ENCODE measurements at places on chromosomes 5 and 9.
A peak's percentile ranks its signal among the peaks of the same experiment; 100 is the strongest.

- no peak for DNase-seq
These were observed 18.8 kb upstream of the RPS23 start for GRCh38 chr5:82296929-82297328.

DNA sequence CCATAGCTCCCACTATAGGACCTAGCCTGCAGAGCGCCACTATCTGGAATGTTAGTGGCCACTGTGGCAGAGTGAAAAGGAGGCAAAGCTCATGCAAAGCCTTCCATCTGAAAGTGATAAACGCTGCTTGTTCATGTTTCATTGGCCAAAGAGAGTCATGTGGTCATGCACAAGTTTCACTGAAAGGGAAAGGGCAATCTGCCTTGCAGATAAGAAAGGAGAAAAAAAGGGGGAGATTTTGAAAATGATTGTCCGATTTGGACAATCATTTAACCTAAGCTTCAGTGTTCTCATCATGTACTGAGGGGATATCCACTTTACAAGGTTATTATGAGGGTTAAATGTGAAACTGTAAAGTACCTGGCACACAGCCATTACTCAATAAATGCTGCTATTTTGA is 9.0 kb upstream of the MOB3B start:
- no peak for DNase-seq

DNA sequence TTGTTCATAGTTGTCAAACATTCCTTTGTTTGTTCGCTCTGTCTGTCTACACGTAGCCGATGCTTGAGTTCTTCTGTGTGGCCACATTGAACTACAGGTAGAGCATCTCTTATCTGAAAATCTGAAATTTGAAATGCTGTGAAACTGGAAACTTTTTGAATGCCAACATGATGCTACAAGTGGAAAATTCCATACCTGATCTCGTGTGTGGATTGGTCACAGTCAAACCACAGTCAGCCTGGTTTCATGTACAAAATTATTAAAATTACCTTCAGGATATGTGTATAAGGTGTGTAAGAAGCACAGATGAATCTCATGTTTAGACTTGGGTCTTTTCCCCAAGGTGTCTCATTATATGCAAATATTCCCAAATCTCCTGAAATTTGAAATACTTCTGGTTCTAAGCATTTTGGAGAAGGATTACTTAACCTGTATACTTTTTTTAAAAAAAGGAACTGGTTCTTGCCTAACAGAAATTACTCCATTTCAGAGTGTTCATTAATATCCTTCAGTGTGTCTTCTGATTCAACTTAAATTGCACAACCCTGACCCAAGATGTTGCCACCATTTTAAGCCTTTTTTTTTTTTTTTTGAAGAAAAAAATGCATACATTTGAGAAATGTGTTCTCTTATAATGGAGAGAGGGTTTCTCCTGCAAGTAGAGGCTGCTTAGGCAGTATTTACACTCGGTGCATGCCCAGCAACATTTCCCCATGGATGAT is 254.3 kb downstream of the MAST4 start:
- no peak for DNase-seq

GRCh38 chr9:132183134-132183533 is 21.3 kb downstream of the NTNG2 start:
- no peak for DNase-seq

GRCh38 chr9:134064711-134065110 is 3.1 kb downstream of the BRD3 start:
- DNase-seq: no peak

DNA sequence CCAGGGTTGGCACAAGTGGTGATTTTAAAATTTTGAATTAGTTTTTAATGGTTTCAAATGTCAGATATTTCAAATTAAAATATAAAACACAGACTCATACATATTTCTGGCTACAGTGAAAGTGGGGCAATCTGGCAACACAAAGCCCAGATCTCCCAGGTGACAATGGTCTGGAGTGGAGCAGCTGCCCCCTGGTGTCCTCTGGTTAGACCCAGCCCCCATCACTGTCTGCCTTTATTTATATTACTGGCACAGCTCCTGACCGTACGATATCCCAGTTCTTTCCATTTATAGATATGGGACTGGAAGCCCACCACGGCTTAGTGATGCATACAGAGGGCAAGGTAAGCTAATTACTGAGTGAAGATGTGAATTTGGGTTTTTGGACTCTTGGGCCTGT is 37.3 kb downstream of the MACIR start:
- no peak for DNase-seq

DNA sequence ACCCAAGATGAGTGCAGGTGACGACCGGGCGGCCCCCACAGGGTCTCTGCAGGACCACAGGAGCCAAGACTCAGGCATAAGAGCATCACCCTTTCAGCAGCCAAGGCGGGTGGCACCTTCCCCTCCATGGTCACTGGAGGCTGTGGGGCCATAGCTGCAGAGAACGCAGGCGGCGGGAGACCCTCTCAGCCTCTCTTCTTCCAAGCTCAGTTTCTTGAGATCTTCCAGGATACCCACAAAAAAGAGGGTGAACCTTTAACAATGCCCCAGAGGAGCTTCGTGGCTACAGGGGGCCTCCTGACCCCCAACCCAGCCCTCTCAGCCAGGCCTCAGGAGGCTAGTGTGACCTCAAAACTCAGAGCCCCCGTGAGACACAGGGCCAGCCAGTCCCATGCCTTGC is 5.8 kb upstream of the TBC1D9B start:
- DNase-seq: no peak

DNA sequence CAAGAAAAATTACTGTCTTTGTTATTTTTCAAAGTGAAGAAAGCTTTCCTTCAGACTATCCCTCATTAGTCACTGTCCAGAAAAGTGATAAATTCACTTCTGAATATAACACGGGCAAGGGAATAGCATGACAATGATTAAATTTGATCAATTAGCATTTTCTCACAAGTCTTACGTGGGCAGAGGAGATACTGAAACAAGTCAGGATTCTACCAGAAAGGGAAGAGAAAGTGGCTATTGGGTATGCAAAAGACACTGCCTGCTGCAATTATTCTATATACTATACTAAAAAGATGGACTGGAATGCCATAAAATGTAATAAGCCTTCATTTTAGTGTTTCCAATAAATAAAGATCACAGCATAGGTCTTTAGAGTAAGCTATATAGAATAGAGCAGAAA is 7.4 kb downstream of the COX7C start:
- DNase-seq: no peak

DNA sequence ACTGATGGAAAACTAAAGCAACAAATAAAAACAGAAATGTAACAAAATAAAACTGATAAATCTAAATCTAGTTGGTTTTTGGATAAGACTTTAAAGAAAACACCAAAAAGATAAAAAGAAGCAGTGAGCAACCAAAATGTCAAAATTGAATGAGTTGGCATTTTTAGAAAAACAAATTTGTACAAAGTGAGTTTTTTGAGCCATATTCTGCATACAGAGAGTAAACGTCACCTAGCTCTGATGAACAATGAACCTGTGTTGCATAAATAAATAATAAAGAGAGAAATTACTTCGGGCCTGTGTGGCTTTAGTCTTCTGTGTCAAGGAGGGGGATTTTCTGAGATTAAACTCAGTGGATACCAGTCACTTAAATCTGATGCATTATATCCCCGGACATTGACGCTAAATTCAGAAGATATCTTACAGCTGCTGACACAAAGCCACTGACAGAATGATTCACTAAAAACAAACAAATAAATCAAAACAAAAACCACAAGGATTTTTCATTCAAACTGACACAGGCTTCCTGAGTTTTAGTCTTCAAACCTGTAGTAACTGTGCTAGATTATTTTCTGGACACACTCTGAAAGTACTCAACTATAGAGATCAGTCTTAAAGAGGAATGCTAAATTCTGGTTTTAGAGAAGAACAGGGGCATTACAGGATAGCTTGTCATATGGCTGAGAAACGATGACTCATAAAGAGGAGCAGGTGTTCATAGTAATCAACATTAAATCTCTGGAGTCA is 403.5 kb upstream of the ST8SIA4 start:
- DNase-seq: no peak

- DNase-seq: no peak
These were observed 20.9 kb downstream of the SEMA5A start for GRCh38 chr5:9524941-9525340.

- peak; percentile 87 for DNase-seq
These were observed 2.0 kb downstream of the S100Z start for GRCh38 chr5:76851728-76852369.

DNA sequence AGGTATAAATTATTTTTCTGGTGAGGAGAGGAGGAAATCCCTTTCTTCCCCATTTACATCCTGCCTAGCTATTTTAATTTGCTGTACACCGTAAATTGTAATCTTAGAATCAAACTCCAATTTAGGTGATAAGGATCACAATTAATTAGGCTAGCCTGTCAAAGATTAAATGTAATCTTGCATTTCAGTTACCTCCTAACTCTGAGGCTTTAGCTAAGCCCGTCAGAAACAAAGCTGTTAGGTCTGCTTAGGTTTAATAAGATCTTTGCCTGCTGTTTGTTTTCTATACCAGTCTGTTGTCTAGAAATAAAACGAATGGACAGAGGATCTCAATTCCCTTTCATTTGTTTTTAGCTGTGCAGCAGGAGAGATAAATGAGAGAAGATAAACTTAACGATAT is 51.5 kb downstream of the PIK3R1 start:
- no peak for DNase-seq

DNA sequence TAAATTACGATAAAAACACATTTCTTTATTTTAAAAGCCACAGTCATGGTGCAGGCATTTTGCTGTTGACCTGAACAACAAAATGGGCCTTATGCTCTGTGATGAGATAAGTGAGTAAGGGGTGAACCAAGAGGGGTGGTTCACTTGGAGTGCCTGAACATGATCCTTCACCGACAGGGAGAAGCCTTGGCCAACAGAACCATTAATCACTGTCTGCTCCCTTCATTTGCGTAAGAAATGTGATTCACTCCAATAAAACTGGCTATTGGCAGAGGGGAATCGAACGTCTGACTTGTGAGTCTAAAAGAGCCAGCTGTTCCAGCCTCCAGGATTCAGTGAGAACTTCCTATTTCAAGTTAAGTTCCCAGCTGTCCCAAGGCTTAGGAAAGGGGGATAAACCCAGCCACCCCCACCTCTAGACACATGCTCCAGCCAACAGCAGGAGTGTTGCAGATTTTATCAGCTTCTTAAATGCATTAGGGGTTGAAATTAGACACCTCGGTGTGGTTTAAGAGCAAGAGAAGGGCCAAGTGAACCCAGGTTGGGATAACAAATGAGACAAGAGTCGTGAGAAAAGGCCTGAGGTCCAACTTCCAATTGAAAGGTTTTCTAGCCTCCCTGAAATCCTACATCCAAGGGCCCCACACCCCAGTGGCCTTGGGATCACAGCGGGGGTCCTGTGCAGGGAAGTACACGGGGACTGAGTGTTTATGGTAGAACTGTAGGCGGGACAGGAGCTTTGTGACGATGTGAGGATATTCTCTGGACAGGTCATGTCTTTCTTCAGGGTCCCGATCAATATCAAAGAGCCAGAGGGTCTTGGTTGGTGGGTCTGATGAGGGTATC is 131.4 kb upstream of the LHFPL2 start:
- DNase-seq: no peak

- DNase-seq: no peak
These were observed 305.3 kb downstream of the PRR16 start for GRCh38 chr5:120769312-120769872.

DNA sequence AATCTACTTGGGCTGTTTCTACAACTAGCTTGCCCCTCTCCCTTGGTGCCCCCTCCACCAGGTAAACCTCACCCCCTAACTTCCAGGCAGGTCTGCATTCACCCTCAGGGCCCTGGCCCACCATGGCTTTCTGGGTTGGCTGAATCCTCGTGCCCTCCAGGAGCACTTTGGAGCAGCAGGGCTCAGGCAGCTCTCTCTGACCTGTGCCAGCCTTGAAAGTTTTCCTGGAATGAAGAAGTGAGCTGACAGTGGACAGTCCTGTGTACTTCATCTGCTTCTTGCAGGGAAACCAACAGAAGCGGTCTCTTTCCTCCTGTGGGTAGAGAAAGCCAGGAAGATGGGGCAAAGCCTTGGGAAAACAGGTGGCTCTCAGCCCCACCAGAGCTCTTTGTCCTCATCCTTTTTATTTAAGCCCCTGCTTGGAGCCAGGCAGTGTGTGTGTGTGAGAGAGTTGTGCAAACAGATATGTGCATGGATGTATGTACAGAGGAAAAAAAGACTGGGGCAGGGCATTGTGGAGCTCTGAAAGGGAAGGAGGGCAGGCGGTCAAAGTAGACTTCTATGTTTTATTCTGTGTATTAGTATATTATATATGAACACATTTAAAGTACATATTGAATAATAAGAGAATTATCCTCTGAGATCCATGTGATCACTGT is 62.3 kb upstream of the SPRY4 start:
- no peak for DNase-seq

DNA sequence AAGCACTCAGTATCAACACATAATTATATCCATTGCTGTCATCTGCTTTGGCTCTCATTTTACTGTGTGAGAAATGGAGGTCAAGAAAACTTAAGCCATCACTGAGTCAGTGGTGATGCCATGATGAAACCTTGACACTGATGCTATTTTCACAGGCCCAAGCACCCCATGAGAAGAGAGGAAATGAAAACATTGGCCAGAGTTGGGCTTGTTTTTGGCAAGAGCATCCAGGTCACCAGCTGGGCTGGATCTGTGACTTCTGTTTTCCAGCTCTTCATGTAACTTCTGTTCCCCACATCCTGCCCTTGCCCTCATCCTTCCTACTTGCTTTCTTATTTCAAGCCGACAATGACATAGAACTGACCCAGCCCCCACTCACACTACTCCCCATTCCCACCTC is 10.0 kb downstream of the LCP2 start:
- peak; percentile 70 for DNase-seq

DNA sequence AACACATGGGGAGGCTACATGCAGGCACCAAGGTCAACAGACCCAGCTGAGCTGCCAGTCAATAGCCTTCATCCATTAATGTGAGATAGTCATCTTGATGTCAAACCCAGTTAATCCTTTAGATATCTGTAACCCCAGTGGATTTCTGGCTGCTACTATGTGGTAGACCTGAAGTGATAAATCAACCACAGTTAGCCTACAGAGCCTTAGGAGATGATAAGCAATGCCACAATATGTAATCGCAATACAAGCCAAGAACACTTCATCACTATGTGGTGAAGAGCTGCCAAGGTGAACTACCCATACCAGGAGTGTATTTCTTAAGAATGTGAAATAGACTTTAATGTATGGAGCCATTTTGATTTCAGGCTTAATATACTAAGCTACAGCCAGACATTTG is 1175.5 kb downstream of the DTWD2 start:
- DNase-seq: no peak

- DNase-seq: no peak
These were observed 56.6 kb downstream of the TEK start for GRCh38 chr9:27165670-27166069.

GRCh38 chr5:72458407-72458806 is 48.8 kb downstream of the ZNF366 start:
- no peak for DNase-seq

GRCh38 chr5:1323803-1324173 is 21.1 kb downstream of the CLPTM1L start:
- DNase-seq: no peak

DNA sequence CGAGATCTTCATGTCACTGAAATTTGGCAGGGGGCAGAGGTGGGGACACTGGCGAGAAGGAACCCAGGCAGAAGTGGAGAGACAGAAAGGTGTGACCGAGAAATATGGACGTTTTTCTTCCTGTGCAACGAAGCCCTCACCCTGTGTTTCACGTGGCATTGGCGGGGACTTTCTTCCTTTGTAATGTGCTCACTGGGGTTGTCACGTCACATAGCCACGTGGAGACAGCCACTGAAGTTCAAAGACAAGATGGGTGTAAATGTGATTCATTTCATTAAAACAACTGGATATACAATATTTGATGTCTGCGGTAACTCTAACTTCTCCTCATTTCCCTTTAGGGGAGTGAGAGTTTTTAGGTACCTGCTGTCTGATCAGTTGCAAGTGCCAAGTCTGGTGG is 225.7 kb downstream of the FSTL4 start:
- no peak for DNase-seq
